HS-27A (cell line): ENCODE measurements at places on chromosomes 13 and 19.
A peak's percentile ranks its signal among the peaks of the same experiment; 100 is the strongest.

GRCh38 chr19:30070968-30071632, 129.1 kb downstream of the URI1 start:
- DNase-seq: no peak

DNA sequence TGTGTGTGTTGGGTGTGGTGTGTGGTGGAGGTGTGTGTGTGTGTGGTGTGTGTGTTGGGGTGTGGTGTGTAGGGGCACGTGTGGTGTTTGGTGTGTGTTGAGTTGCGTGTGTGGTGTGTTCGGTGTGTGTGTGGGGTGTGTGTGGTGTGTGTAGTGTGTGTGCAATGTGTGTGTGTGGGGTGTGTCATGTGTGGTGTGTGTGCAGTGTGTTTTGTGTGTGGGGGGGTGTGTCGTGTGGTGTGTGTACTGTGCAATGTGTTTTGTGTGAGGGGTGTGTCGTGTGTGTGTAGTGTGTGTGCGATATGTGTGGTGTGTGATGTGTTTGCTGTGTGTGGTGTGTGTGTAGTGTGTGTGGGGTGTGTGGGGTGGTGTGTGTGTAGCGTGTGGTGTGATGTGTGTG, 6.0 kb upstream of the KPTN start:
- no peak for DNase-seq

GRCh38 chr13:72204291-72204690, 337.3 kb upstream of the DACH1 start:
- DNase-seq: peak; percentile 50

- DNase-seq: no peak
Observed at GRCh38 chr13:103222683-103223082, 156.5 kb upstream of the SLC10A2 start.

GRCh38 chr13:44840131-44840530, 149.1 kb downstream of the NUFIP1 start:
- DNase-seq: no peak

GRCh38 chr13:24135674-24136300, 24.7 kb upstream of the SPATA13 start:
- no peak for DNase-seq

- no peak for DNase-seq
Observed at GRCh38 chr13:26531742-26532141, 25.7 kb upstream of the WASF3 start.
